ENCODE measurements at places on chromosomes 16 and 17.

DNA sequence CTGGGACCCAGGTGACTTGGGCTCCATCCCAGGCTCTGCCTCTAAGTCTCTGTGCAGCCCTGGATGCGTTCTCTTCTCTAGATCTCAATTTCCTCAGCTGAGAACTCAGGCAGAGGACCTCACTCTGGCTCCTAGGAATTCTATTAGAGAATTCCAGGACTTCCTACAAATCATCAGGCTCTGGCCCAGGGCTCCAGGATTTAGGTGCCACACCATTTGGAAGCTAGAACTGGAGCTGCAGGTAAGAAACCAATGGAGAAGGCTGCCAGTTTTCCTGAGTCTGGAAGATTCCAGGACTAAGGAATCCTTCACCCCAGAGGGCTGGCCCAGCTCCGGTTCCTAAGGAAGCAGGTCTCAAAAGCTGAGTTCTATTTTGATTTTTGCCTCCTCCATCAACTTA, 189.8 kb upstream of the CDH5 start:
- DNase-seq: no peak

DNA sequence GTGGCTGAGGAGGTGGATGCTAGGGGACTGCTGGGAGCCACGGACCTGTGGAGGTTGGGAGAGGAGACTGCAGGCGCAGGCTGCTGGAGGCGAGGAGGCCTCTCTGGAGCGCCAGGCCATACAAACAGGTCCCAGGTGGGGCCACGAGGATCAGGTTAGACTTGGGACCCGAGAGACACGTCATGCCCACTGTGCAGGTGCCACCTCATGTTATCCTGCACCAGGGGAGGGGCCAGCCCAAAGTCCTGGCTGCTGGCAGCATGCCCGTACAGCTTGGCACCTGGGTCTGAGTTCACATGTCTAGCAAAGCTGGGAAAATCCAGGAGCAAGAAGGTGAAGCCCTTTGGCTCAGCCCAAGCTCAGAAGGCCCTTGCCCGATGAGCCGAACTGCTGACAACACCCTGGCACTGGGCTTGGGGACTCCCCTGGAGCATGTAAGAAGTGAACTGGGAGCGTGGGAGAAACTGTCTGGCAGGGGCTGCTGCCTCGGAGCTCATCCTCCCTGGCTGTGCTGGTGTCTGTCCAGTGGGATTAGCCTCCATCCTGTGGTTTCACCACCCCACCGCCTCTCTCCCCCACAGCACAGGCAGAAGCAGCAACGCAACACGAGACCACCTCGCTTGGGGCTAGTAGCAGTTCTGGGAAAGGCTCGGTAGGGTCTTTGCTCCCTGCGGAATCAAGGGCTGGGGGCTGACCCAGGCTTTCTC, 5.3 kb downstream of the ARHGDIA start:
- DNase-seq: no peak

DNA sequence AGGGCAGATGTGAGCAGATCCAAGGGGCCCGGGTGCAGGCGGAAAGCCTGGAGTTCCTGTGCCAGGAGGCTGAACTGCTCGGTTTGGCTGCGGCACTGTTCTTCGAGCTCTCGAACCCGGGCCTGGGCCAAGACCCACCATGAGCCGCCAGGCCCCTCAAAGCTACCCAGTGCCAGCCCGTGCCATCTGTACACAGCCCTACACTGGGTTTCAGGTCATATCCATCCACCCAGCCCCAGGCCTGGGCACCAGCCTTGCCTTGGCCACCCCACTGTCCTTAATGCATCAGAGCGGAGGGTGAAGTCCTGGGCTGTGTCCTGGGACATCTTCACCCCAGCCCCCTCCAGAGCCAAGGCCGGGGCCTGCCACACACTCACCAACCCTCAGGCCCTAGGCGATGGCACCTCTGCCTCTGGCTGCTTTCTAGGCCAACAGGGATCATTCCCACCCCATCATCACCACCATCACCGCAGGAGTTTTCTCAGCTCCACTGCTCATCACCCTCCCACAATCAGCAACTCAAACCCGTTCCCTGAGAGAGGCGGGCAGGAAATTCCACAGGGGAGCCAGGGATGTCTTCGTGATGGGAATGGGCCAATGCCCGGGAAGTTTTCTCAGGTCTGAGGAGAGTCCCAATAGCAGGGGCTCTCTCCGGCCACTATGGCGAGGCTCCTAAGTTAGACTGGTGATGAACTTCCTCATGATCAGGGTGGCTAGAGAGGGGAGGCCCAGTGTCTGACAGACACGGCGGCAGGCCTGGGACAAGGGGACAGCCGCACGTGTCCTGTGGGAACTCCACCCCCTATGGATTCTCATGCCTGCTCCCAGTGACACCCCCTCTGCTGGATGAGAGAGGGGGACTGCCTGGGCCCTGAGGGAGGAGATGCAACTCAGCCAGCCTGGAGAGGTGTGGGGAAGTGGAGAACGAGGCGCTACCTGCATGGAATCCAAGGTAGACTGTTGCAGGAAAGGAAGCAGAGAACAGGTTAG, 9.1 kb downstream of the TSPOAP1 start:
- no peak for DNase-seq

DNA sequence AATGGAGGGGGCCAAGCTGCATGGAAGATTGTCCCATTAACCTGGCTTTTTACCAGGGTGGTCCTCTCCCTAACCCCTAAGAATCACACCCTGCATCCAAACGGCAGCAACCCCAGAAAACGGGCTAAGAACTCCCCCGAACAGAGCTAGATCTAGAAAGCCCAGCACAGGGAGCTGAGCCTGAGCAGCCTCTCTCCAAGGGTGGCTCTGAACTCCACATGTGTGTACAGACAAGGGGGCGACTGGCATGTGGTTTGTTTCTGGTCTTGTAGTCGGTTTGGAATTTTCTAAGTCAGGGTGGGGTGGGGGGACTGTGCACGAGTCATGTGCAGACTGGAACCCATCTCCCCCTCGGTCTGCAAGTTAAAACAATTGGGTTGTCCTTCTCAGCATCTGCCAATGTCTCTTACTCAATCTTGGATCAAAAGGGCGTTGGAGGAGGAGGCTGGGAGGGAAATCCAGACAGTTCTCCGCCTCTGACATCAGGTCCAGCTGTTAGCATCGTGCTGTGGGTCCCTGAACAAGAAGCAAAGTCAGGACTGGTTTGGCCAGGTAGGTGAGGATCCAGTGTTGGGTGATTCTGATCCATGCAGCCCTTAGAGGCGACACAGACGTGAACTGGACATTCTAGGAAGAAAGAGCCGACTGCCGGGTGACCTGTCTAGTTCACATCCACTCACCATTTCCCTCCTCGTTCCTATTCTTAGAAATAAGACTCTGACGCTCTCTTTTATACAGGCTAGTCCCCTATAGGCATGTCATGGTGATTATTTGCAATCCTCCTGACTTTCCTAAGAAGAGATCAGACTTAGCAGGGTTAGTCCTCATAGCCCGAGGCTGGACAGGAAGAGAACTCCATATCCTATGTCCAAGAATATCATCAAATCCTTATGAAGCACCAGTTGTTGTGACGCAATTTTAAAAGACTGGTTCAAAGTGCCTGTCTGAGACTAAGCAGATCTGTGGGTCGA, 381.8 kb downstream of the SOX9 start:
- no peak for DNase-seq

GRCh38 chr17:48954300-48954755, 9.7 kb upstream of the SNF8 start:
- DNase-seq: no peak

- no peak for DNase-seq
Observed at GRCh38 chr17:57739402-57740234, 5.5 kb downstream of the CCDC182 start.

DNA sequence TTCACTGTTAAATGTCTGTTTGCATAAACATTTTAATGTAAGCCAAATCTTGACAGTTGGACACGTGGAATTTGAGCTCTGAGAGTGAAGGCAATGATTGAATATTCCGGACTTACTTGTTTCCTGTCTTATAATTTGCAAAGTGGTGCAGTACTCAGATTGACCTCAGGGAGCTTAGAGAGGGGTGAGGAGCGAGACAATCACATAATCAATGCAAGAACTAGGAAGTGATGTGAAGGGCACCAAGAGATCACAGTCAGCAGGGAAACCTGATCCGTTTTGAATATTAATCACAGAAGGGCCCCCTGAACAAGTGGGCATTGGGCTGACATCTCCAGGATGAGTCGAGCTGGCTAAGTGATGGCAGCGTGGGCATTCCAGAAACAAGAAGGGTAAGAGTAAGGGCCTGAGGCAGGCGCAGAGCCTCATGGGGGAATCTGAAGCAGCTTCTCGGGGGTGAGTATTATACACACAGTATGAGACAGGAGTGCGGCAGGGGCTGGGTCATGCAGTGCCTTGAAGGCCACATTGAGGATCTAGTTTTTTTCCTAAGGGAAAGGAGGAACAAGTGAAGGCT, 26.1 kb downstream of the TEX2 start:
- no peak for DNase-seq

GRCh38 chr16:29254676-29255495, 151.6 kb downstream of the NPIPB11 start:
- DNase-seq: no peak

DNA sequence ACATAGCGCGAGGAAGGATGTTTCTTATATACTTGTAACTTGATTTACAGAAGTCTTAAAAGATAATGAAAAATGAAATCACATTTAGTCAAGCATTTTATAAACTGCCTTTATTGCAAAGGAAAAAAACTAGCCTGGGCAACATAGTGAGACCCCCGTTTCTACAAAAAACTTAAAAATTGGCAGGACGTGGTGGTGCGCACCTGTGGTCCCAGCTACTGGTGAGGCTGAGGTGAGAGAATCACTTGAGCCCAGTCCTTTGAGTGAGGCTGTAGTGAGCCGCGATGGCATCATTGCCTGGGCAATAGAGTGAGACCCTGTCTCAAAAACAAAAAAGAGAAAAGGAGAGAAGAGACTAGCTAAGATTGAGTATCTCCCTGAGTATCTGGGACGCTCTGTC, 145.2 kb upstream of the CIBAR2 start:
- no peak for DNase-seq

- DNase-seq: no peak
Observed at GRCh38 chr17:35597604-35598003, 10.5 kb downstream of the AP2B1 start.

GRCh38 chr17:30292286-30292858, 628 bp upstream of the BLMH start:
- DNase-seq: no peak

DNA sequence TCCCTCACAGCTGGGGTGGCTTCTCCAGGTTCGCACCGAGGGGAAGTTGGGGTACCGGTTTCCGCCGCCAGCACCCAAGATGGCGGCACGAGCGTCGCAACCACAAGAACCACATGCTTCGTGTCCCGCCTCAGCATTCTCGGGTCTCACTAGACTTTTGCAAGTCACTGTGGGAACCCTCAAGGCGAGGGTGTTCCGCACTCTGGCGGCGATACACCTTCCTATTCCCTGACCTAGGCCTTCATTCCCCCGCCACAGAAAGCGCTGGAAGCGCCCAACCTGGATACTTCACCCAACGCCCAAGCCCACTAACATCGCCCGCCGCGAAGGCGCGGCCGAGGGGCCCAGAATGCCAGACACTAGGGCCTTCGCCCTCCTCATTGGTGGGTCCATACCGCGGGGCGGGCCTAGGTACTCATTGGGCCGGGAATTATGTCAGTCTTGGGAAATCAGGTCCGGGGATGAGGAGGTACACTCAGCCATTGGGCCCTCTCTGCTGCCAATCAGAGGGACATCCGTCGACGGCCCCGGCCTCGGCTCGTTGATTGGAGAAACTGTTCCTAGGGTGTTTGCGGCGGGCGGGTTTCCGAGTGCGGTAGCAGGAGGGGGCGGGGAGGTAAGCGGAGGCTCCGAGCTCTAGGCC, at the start of gene NFE2L1:
Gene NFE2L1, plus strand, starts transcription at position 619 of the 643 bp plus-strand sequence. CDS start 2,760 bp downstream, outside the sequence.
- DNase-seq: peak; percentile 97

GRCh38 chr17:73043686-73044581, 48.6 kb downstream of the SLC39A11 start:
- DNase-seq: no peak

DNA sequence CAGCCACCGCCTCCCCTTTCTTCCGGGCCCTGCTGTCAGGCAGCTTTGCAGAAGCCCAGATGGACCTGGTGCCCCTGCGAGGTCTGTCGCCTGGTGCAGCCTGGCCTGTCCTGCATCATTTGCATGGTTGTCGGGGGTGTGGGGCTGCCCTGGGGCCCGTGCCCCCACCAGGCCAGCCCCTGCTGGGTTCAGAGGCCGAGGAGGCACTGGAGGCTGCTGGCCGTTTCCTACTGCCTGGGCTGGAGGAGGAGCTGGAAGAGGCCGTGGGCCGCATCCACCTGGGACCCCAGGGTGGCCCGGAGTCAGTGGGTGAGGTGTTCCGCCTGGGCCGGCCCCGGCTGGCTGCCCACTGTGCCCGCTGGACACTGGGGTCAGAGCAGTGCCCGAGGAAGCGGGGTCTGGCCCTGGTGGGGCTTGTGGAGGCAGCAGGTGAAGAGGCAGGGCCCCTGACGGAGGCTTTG, 5.5 kb upstream of the TGFB1I1 start:
- no peak for DNase-seq

DNA sequence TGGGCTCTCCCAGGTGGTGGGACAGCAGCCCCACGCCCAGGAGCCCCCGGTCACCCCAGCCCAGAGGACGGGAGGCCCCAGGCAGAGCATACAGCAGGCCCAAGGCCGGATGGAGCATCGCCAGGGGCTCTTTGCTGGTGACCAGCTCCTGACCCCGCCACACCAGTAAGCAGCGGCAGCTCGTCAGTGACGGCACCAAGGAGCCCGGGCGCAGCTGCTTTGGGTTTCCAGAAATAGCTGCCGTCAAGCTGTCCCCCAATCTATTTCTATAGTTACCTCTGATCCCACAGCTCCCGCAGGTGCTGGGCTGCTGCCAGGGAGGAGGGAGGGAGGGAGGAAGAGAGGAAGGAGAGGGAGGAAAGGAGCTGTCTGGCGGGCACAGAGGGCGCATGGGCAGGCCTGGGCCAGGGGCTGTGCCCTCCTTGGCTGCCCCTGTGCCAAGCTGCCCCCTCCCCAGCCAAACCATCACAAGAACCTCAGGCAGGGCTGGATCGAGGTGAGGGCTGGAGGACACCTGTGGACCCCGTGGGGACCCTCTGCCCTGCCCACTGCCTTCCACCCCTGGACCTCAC, 10.8 kb upstream of the RASD1 start:
- DNase-seq: no peak

- no peak for DNase-seq
Observed at GRCh38 chr16:50603206-50604064, 55.2 kb downstream of the NKD1 start.

DNA sequence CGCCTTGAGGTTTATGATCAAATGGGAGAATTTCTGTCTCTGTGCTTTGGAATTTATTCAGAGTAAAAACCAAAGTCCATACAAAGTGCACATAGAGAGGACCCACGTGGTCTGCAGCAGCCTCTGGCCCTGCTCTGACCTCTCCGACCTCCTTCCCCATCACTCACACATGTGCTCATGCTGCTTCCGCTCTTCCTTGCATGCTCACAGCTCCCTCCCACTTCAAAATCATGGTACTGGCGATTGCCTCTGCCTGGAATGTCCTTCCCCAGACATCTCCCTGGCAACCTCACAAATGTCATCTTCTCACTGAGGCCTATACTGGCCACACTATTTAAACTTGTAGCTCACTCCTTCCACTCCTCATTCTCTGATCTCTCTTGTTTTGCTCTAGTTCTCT, 418.0 kb downstream of the CA10 start:
- no peak for DNase-seq
